ENCODE measurements at places on chromosomes 3 and 15.

DNA sequence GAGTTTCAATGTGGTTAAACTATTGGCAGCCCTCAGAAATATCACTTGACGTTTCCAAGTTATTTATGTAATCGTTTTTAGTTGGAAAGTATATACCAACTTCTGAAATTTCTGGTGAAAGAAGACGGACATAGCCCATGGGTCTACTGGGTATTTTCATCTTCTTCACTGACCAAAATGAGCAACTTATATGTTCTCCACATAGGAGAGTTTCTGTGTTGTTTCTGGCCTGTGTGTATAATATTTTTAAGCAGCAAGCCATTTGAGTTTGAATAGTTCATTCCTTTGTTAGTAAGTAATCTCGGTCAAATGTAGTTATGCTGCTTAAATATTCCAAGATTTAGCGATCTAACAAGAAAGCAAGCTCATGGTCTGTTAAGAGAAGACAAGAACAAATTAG is 57.3 kb downstream of the ADAMTSL3 start:
- no peak for DNase-seq

DNA sequence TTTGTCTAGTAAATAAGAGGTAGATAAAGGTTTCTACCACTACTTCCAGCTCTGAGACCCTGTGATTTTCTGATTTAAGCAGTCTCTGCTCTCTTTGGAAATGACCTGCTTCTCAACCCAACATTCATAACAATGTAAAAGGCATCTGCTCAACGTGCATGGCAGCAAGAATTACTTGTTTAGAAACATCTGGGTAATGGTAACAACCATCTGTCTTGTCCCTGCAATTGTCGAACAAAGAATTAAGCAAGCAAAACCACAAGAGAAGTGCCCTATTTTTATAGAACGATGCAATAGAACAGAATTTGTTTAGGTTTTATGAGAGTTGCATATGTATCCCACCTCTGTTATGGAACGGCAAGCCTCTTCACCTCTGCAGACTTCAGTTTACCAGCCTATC is 7.1 kb upstream of the FSIP1 start:
- DNase-seq, result no peak

DNA sequence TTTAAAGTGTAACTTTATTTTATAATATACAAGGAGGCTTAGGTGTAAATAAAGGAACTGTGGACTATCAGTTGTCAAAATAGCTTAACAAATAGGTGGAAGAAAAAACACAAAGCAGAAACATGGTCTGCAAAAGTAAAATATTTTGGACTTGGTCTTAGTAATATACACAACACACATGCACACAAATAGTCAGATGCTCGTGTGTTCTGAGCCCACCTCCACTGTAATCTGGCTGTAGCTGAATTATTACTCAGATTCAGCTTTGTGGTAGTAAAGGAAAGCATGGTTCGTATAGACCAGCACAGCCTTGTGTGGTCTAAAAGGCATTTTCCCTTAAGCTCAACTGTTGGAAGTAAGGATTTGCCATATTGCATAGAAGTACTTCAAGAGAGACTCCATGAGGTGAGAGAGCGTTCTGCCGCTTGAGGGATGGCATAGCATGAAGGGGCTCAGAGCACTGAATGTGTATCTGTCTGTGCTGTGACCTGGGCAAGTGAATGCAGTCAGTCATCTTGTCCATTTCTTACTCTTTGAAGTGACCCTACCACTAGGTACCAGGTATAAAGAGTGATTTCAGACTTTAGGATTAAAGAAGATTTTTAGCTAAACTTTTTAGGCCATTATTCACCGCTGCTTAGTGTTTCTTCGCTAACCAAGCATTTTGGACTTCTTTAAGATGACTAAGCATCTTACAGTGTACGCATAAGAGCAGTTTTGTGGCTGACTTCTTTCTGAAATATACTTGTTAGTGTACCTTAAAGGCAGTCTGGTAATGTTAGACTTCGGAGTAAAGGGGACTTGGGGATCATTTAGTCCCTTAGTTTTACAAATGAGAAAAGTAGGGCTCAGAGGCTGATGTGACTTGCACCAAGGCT is 15.2 kb downstream of the TPM1 start:
- DNase-seq, result no peak

DNA sequence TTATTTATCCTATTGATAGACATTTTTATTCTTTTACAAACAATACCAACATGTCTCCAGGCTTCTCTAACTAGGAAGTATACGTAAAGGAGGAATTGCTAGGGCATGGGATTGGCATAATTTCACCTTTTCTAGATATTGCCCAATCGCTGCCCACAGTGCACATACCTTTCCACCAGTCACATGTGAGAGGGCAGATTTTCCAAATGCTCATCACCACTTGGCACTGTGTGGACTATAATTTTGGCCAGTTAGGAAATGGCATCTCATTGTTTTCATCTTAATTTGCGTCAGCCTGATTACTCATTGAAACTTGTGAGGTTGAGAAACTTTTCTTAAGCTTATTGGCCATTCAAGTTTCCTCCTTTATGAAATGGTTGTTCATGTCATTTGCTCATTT is 57.4 kb upstream of the POLR2M start:
- no peak for DNase-seq

DNA sequence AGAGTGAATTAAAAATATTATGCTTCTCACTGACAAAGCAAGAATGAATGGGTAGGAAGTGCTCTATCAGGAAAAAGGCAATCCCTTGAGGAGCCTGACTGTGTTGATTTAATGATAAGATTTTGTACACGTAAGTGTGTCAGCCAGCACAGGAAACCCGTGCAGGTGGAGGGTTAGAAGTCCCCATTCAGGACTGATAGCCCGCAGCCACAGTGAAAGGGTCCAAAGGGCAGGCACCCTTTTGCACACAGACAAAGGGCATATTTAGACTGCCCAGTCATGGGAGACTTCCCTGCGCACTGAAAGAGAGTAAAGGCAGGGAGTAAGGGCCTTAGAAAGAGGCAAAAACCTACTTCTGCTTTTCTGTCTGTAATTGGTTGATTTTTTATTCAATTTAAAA is 26.4 kb upstream of the SKIL start:
- DNase-seq, result no peak

- DNase-seq, result no peak
These were observed 318.5 kb downstream of the TBC1D5 start for GRCh38 chr3:17423786-17424536.

DNA sequence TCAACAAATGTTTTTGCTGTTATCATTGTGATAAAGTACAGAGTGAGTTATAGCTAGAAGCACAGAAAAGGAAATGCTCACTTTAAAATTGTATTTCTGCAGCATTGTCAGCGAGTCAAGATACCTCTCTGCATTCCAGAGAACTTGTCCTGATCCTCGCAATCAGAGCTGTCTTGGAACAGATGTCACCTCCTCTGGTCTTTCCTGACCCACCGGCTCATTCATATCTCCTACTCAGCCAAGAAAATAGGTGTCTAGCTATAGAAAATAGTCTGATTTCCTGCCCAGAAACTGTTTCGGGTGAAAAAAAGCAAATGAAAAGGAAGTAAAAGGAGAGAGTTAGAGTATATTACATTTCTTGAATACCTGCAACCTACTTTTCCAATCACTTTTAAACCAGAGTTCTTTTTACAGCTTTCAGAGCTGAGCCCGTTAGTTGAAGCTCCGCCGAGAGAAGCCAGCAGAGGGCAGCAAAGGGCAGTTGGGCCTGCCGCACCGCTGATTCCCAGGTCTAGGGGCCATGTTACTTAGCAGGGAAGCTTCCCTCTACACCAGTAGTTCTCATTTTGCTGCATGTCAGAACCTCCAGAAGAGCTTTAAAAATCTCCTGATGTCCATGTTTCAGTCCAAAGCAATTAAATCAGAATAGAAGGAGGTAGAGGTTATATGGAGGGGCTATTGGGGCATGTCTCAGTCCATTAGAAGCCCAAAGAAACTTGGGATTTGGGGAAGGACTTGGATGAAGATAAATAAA is 185.7 kb upstream of the THRB start:
- DNase-seq, result no peak

DNA sequence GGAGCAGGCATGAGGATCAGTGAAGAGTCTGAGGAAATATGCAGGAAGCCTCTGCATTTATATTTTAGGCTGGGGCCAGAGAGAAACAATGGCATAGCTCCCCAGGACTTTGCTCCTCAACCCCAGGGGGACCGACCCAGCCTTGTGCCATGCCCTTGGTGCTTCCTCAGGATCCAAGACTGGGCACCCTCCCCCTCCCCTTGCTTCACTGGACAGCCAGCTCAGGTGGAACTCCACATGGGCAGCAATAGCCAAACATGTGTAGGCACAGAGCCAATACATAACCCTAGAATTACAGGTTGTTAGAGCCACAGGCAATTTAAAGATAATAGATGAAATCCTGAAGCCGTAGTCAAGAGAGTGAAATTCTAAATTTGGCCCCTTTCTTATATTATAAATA is 73.0 kb upstream of the ETV5 start:
- no peak for DNase-seq

DNA sequence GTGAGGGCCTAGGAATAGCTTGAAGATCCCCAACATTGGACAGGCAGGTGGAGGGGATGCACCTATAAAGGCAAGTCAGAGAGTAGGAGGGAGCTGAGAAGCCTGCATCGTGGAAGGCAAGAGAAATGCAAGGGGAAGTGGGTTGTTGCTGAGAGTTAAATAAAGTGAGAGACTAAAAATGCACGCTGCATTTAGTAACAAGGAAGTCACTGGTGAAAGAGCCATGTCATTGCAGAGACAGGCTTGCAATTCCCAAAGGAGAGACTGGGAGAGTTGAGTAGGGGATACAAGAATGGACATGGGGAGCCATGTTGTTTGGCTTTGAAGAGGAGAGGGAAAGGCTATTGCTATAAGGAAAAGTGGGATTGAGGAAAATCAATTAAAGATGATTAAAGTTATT is 77.0 kb upstream of the HEG1 start:
- no peak for DNase-seq

DNA sequence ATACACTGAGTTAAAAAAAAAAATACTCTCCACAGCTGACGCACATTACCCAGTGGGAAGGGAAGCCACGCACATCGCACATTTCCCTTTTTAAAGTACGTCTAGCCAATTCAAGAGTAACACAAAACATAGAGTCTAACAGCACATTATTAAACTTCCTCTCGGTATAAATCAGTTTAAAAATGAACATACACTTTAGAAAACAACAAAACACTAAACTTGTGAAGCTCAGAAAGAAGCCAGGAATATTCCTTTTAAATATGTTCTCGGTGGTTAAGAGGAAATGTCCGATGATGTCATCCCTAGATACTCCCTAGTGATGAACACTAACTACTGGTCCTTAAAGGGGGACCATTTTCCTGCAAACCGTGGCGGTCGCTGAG is 721 bp downstream of the MYEF2 start:
- no peak for DNase-seq

- DNase-seq, result no peak
These were observed 90.6 kb downstream of the CRYGS start for GRCh38 chr3:186453531-186453930.

DNA sequence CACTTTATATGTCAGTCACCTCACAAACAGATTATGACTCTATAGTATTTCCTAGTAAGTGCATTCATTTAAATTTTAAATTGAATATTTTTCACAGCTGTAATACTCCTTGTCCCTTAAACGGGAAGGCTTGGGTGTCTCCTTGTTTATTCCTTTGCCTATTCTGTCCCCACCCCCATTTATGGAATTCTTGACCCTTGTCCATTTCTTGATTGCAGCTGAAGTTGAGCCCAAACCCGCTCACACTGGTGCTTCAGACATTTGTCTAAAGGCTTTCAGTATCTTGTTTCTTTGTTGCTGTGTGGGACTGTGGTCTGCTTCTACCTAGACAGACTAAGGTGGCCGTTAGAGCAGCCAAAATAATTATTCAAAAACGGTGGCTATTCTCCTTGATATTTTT is 449.7 kb downstream of the FOXP1 start:
- DNase-seq, result no peak

- no peak for DNase-seq
These were observed 139.8 kb downstream of the IGF1R start for GRCh38 chr15:98787936-98788757.

- DNase-seq, result no peak
These were observed 31.4 kb upstream of the MAGEF1 start for GRCh38 chr3:184743248-184743647.

DNA sequence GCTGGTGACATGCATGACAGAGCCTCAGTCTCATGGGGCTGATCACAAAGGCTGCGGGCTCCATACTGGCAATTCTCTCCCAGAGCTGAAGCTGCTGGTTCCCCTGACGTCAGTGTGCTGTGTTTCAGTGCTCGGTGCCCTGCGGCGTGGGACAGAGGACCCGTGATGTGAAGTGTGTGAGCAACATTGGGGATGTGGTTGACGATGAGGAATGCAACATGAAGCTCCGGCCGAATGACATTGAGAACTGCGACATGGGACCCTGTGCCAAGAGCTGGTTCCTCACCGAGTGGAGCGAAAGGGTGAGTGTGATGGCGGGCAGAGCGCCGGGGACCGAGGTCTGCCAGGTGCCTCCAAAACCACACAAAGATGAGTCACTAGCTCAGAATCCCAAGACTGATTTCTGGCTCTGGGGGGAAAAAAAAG is 62.0 kb upstream of the NR2E3 start:
- no peak for DNase-seq

- no peak for DNase-seq
These were observed 10.9 kb downstream of the PLCD1 start for GRCh38 chr3:38018296-38019266.

GRCh38 chr3:71366988-71367604 is 216.4 kb downstream of the FOXP1 start:
- DNase-seq, result no peak

- no peak for DNase-seq
These were observed 9.1 kb upstream of the LIPH start for GRCh38 chr3:185561374-185561943.

- peak; percentile 30 for DNase-seq
These were observed 399 bp downstream of the MYO9A start for GRCh38 chr15:72117486-72118016.

DNA sequence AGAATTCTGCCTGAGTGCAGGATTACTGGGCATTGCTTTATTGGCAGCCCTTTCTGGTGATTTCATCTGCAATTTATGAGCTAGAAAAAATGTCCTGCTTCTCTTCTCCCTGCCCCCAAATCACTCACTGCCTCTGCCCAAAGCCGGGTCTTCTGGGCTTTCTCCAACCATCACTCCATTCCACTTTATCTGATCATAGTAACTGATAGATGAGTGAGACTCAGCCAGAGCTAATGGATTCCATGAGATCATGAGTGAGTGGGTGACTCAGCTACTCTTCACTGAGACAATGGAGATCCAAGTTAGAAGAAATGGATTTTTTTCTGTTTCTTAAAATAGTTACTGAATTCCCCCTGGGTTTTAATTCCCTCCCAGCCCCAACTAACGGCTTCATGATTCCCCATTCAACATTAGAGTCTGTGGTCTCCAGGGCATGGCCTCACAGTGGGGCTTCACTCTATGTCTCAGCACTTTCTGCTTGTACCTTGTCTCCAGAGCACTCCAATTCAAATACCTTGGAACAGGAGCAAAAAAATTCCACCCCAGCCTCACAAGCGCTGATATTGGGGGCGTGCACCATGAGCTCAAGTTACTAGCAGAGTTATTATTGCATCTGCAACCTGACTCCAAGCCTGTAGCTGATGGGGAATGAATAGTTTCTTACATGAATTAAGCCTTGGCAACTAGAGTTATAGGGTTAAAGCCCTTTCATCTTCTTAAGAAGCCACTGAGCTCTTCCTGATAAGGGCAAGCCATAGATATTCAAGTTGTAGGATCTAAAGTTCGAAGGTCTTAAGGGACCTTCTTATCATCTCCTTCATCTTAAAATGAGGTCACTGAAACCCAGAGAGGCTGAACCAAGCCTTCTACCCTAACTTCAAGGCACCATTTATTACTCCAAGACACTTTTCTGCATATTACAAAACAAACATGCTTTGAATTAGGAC is 85.9 kb downstream of the AGBL1 start:
- DNase-seq, result no peak
